ENCODE measurements at places on chromosomes 5 and 9.

- no peak for DNase-seq
These were observed 128.4 kb downstream of the PTTG1 start for GRCh38 chr5:160550075-160550474.

DNA sequence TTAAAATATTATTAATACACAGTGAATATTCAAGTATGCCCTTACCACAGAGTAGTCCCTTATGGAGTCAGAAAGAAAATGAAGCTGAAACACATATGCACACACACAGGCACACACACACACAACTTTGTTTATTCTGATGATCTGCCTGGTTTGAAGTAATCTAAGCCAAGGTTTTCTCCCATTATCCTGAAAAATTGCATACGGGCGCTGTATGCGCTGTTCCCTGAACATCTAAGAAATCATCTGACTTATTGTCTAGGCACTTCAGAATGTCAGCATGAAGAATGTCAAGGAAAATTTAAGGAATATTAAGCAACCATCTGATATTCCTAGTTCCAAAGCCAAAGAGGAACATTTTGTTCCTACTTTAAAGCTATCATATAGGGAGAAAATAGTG, 147.1 kb upstream of the SLC30A5 start:
- DNase-seq, result no peak

- no peak for DNase-seq
These were observed 25.2 kb upstream of the MAP1B start for GRCh38 chr5:72082048-72082447.

- DNase-seq, result no peak
These were observed 18.5 kb upstream of the KIF12 start for GRCh38 chr9:114117614-114117995.

DNA sequence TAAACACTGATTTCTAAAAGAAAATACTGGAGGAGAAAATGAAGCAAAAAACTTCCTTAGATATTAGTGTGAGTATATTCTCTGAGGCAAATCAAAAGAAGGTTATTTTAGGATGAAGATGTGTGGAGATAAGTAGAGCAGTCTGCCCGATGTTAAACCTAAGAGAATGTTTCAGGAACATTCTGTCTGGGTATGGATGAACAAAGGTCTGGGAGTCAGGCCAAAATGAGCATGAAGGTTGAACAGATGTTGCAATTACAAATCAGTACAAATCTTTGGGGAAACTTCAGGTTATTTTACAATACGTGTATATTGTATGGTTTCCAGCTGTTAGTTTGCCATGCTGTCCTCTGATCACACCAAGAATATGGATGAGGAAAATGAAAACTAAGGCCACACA, 14.4 kb upstream of the CEP78 start:
- DNase-seq, result no peak

DNA sequence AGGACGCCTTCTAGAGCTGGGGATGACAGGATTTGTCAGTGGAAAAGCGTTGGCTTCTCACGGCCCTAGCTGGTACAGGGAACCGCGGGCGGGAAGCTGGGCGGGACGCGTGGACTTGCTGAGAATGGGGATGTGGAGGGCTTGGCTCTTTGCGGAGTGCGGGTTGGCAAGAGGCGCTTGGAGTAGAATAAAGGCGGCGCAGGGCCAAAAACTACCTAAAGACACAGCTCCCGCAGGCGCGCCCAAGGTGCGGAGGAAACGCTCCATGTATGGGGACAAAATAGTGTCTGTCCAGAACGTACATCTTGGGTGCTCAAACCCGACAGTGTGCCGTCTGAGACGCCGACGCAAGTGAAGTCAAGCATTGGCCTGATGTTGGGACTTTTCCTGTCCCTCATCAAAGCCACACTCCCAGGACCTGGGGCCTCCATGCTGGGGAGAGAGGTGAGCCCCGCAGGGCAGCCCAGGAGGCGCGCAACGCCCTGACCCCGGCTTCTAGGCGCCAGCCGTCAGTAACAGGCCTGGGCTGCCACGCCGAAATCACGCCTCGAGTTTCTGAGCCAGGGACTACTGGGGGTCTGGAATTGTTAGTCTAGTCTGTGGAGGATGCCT, 1.6 kb upstream of the NKX2-5 start:
- no peak for DNase-seq

DNA sequence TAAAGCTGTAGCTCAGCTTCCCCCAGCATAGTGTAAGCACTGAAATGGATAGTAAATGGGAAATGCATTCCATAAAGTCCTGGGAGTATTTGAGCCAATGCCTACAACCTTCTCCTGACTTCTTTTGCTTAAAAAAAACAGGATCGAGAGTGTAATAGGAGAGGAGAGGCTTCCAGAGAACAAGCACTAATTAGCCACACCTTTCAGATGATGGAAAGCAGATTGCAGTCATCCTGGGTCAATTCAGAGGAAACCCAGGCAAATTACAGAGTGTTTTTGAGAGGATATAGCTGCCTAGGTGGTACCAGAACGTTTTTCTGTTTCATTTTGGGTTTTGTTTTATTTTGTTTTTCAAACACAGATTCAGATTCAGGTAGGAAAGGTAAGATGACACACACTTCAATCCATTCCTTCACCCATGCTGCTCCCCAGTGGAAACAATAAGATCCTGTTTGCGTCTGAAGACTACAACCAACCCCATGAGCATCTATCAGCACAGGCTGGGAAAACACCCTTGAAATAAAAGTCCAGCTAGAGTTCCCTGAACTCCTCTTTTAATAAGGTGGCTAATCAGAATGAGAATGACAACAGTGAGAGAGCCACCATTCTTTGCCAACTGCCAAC, 95.6 kb downstream of the RFK start:
- no peak for DNase-seq

DNA sequence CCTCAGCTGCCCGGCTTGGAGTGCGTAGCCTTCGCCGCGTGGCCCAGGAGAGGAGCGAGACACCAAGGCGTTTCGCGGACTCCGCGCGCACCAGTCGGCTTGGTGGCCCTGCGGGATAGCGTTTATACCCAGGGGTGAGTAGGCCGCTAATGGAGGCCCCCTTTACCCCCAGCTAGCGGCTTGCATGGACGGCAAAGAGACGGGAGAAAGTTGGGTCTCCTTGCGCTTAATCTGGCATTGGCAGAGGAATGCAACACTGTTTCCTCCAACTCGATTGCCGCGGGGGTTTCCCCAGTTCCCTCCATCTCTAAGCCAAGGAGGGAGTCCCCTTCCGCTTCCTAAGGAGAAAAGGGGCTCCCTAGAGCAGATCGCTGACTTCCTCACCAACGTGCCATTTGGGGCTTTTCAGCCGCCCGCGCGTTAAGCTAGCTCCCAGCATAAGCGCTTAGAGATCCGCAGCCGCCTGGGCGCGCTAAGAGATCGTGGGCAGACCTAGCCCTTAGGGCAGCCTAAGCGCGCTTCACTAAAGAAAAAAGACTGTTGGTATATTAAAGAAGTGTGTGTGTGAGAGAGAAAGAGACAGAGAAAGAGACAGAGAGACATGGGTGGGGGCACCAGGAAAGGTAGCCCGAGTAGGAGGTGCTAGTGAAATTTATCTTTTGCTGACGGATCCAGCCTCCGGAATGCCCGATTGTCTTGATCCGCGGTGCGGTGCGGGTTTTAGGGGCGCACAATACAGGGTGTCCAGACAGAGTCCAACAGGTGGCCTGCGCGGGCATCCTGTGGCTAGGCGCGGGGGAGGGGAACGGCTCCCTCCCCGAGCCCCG, 597.9 kb upstream of the SGCD start:
- no peak for DNase-seq

GRCh38 chr9:105419816-105420597, 27.8 kb upstream of the FSD1L start:
- peak; percentile 66 for DNase-seq

GRCh38 chr9:16385590-16385989, 484.9 kb downstream of the BNC2 start:
- no peak for DNase-seq

DNA sequence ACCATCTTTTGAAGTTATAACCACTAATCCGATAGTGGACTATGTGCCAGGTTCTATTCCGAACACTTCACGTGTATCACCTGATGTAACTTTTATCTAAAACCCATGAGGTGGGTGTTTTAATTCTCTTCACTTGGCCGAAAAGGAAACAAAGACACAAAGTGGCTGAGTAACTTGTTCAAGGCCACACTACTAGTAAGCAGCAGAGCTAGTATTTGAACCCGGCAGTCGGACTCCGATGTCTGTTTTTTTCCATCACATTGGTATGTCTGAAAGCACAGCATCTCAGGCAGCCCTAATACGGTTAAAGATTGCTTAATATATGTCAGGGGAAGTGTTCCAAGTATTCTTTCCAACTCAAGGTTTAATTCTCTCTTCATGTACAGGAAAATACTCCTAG, 16.2 kb downstream of the FAM169A start:
- DNase-seq, result no peak

- DNase-seq, result no peak
These were observed 57.3 kb upstream of the CPLX2 start for GRCh38 chr5:175813943-175814630.

DNA sequence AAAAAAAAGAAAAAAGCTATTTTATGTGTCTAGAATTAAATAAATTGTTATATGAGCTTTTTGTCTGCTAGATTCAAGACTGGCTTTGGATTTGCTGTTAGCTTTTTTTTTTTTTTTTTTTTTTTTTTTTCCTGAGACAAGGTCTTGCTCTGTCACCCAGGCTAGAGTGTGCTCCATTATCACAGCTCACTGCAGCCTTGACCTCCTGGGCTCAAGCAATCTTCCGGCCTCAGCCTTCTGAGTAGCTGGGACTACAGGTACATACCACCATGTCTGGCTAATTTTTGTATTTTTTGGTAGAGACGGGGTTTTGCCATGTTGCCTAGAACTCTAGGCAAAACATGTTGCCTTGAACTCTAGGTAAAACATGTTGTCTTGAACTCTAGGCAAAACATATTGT, 16.7 kb downstream of the GPBP1 start:
- DNase-seq, result no peak

DNA sequence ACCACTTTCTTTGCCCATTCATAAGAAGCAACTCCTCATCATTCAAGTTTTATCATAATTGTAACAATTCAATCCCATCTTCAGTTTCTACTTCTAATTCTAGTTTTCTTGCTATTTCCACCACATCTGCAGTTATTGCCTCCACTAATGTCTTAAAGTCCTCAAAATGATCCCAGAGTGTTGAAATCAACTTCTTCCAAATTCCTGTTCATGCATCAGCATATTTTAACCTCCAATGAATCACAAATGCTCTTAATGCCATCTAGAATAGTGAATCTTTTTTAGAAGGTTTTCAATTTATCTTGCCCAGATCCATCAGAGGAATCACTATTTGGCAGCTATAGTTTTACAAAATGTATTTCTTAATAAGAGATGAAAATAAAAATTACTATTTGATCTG, 3.2 kb upstream of the SRP19 start:
- DNase-seq, result no peak

DNA sequence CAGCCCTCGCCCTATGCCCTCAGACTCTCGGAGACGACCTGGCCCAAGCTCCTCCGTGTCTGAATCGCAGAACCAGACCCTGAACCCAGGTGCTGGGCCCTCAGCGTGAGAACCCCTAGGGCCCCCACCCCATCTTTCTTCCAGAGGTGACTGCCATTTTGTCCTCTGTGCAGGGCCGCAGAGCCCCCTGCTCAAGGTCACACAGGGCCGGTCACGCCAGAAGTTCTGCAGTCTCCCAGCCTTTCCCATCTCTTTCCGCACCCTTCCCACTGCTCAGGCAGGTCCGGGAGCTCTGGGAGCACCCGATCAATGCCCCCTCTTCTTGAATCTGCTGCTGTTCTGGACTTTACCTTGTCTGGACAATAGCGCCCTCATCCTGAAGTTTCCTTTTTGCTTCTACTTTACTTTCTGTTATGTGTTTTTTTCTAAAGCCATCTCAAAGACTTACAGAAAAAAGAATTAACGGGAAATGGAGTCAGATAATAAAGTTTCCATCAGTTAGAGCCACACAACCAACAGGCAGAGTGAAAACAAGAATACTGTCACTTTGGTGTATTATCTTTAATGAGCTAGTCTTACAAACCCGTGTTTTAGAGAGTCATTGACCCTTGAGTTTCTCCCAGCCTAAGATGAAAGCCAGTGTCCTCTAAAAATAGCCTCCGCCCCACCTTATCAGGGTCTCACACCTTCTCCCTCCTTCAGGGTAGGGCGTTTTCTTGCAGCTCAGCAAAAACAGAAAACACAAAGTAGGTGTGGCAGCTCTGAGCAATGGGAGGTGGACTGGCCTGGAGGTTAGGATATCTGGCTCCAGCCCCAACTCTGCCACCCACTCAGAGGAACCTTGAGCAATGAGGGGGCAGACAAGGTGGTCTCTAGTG, 1.8 kb downstream of the TMOD1 start:
- no peak for DNase-seq

DNA sequence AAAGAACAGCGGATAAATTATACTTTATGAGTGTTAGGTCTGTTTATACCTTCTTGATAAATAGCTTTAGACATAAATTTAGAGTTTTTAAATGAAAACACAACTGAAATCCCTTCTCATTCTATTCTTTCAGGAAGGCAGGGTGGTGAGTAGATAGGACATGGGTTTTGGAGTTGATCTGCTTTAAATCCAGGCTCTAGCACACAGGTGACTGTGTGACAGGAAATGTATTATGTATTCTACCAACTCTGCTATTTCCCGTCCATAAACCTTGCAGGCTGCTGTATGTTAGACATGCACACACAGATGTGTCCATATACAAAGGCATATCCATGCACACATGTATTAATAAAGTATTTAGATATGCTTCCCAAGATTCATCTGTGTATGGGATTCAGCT, 19.3 kb upstream of the CARTPT start:
- DNase-seq, result no peak

- no peak for DNase-seq
These were observed 32.6 kb upstream of the GOLPH3 start for GRCh38 chr5:32206509-32207354.

DNA sequence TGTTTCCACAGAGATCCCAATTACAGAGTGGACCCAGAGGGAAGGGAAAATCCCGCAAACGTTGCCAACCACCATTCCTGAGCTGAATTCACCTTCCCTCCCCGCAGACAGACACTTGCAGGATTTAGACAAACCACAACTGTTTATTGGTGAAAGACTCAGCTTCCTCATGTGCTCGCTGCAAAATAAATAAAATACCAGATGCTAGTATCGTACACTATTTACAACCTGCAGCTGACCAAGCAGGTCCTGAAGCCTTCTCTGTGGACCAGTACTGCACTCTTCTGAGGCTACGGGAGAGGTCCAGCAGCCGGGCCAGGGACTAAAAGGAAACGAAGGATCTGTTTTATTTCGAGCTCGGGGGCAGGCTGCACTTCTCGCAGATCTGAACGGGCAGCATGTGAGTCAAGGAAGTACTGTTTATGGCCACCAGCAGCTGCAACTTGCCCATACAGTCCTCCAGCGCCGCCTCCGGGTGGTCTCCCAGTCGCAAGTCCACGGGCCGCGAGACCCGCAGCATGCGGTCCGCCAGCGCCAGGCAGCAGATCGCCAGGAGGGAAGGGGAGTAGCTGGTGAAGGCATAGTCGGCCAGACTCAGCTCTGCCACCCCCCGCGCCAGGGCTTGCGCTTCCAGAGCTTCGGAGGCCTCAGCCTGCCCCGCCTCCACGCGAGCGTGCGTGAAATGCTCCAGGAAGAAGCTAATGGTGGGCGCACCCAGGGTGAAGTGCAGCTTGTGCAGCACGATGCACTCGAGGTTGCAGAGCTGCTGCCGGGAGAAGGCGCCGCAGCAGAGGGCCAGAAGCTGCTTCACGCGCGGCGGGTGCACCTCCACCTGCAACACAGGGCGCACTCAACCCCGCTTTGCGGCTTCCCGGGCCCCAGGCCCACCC, 2.1 kb downstream of the CCNO start:
- no peak for DNase-seq
